Ureter (tissue), 1 donor: ENCODE measurements at places on chromosomes 11 and 22. TPM values are rescaled to one million over a fixed set of nuclear protein-coding genes. Genes with fewer than 3 reads are reported as not detected.

HBD gene
- 0.75 TPM for total RNA-seq

CASTOR1 gene
- total RNA-seq, result 17.5 TPM

SCN3B gene
- total RNA-seq, result 2.1 TPM

MPEG1 gene
- total RNA-seq, result 9.4 TPM

CSNK2A3 gene
- 2.1 TPM for total RNA-seq

CALCA gene
- total RNA-seq, result not detected

FOLR1 gene
- 1.7 TPM for total RNA-seq

GAL gene
- 0.65 TPM for total RNA-seq

SMARCB1 gene
- 74.0 TPM for total RNA-seq

NEAT1 gene
- 1,155 TPM for total RNA-seq

IL17RA gene
- 15.4 TPM for total RNA-seq

- no peak for DNase-seq
These were observed 587.1 kb downstream of the SOX6 start for GRCh38 chr11:15769203-15769602.

DNA sequence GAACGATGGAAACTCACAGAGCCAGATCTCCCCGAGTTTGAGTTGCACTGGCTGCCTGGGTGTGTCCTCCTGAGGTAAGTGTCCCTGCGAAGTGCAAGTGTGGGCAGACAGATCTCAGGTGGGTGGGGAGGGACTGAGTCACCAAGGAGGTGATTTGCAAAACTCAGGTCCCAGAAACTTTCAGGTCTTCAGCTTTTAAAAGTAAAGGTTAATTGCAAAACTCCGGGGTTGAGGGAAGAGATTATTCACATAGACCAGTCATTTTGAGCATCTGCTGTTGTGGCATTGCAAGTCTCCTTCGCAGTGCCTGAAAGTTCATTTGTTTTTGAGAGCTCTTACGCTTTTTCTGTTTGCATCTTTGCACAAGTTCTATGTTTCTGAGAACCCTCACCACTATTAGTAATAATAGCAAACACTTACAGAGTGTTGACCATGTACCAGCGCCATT lies 7.1 kb downstream of the CD44 start:
- DNase-seq, result no peak

GRCh38 chr11:60084631-60085273 lies 3.7 kb upstream of the MS4A2 start:
- DNase-seq, result peak; percentile 46

GRCh38 chr11:15640318-15640717 lies 525.6 kb downstream of the INSC start:
- DNase-seq, result no peak

DNA sequence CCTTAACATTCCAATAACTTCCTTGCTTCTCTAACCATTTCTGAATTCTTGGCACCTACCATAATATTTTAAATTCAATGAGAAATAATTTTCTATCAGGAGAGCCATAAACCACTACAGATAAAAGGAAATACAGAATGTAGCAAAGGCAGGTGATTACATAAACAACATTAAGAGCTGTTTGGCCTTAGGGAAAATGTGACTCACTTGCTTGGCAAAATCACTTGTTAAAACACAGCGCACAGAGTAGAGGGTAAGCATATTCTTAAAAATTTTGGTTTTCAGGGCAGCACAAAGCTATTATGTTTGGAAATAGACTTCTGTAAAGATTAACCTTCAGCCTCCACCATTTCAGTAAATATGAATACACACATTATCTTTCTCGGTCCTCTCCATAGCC lies 26.4 kb downstream of the IZUMO1R start:
- no peak for DNase-seq

DNA sequence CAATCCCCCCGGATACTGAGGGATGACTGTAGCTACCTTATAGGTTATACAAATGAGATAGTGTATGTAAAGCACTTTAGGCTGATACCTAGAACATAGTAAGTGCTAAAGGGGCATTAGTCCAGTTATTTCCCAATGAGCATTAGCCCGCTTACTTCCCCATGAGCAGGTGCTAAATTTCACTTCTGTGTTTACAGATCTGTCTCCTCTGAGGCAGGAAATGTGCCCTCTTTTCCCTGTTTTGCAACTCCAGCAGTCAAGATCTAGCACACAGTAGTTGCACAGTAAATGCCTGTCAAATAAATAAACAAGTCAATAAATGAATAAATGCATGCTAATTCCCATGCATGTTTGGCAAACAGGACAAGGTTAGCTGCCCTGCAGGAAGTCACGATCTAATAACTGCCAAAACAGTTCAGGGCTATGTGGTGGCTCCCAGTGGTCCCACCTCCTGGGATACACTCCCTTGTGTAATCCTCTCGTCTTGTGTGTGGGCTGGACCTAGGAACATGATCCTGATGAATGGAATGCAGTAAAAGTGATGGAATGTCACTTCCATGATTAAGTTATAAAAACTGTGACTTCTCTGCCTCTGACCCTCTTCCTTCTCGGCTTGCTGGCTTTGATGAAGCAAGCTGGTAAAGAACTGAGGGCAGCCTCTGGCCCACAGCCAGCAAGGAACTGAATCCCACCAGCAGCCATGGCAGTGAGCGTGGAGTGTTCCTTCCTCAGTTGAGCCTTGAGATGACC lies 459.0 kb downstream of the SOX6 start:
- DNase-seq, result no peak

- no peak for DNase-seq
These were observed 14.5 kb downstream of the MAP6 start for GRCh38 chr11:75654314-75654713.

DNA sequence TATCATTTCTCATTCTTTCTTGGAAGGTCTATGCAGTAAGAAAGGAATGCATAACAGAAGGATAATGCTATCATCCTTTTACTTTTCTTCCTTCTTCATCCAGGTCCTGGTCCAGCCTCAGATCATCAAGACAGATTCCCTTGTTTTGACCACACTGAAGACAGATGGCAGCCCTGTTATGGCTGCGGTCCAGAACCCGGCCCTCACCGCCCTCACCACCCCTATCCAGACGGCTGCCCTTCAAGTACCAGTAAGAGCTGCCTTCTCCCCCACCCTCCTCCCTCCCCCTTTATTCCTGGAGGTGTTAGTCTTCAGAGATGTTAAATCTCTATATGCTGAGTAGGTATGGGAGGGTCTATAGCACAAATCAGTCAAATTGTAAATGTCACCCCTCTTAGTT lies 37.9 kb downstream of the SREBF2 start:
- no peak for DNase-seq

DNA sequence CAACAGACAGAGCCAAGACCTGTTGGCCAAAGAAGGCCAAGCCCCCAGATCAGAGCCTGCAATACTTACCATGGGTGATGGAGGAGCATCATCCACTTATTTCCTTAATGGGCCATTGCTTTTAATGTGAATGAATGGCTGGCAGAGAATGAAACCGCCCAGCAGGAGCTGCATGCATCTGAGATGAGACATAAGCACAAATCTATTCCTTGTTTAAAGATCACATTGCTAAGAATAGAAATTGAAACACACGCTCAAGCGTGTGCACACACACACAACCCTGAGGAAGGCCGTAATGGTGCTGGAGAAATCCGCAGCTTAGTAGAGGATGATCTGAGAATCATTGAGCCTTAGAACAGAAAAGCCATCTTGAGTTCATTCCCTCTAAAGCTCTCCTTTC lies 5.3 kb upstream of the RRAS2 start:
- no peak for DNase-seq

DNA sequence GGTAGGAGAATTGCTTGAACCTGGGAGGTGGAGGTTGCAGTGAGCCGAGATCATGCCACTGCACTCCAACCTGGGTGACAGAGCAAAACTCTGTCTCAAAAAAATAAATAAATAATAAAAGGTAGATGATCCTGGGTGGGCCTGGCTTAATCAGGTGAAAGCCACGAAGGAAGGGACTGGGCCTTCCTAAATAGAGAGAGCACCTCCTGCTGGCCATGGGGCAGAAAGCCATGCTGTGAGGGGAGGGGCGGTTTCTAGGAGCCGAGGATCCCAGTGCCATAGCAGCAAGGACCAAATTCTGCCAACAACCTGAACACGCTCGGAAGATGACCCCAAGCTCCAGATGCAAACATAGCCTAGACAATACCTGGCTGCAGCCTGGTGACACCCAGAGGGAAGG lies 24.5 kb upstream of the DGKZ start:
- no peak for DNase-seq

- DNase-seq, result no peak
These were observed 353.2 kb upstream of the TENM4 start for GRCh38 chr11:79794057-79794456.

DNA sequence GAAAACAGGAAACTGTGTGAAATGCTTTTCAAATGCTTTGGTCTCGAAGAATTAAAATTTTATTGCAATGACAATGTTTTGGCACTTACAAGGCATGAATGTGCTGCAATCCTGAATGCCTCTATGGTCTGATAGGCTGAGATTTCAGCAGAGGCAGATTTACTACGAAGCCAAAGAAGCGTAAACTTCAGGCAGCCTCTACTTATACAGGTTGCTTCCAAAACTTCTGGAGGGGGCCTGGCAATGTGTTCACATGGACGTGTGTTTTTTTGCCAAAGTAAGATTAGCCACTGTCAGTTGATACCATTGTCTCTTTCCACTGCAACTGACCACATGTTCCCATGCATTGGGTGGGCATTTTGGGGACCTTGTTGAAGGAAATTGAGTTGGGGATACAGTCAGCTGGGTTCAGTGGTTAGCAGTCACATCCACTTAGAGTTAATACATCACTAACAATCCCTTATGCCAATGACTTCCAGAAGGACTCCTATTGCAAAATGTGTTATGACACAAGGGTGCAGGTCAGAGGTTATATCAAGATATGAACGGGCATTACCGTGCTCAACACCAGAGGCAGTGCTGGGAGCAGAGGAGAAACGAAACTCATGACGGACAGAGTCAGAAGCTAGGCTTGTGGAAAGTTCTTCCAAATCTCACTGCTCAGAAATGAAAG lies 48.8 kb downstream of the ABTB2 start:
- DNase-seq, result no peak

DNA sequence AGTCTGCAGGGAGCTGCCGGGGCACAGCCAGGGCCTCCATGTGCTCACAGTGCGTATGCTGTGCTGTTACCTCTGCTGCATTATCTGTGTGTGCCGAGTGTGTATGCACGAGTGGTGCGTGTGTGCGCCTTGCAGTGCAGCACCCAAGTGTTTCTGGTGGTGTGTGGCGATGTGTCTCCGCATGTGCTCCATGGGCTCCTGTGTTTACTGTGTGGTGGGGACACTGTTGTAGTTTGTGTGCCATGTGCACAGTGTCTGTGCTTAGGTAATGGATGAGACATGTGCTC lies 31.4 kb downstream of the KCNC1 start:
- DNase-seq, result no peak

DNA sequence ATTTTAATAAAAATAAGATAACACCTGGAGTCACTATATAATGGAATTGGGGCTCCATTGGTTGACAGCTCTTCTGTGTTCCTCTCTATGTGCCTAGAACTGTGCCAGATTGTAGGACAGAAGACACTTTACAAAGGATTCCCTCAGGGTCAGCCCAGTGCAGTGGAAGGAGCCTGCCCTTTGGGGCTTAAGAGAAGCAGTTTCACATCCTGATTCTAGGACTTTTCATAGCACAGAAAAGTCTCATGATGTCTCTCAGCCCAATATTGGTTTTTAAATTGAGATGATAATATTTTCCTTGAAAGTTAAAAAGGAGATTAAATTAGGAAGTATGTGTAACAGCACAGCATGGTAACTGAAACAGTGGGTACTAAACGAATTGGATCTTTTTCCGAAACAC lies 7.1 kb downstream of the PLAAT4 start:
- DNase-seq, result no peak

- no peak for DNase-seq
These were observed 5.7 kb downstream of the SYT13 start for GRCh38 chr11:45280449-45280848.

GRCh38 chr22:43391306-43391705 lies 20.5 kb upstream of the MPPED1 start:
- DNase-seq, result no peak

DNA sequence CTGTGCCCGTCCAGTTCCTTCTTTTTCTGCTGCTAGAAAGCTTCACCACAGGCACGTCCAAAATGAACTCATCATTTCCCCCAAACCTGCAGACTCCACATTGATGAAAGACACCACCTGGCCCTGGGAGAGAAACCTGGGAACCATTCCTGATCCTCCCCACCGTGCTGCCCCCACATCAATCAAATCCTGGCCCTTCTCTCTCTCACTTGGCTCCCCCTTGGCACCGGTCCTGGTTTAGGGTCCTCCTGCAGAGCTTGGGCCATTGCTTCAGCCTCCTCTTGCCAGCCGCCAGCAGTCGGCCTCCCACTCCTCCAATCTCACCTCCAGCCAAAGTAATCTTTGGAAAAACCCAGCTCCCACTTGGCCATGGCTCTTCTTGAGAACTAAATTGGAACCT lies 38.5 kb downstream of the RIBC2 start:
- no peak for DNase-seq

DNA sequence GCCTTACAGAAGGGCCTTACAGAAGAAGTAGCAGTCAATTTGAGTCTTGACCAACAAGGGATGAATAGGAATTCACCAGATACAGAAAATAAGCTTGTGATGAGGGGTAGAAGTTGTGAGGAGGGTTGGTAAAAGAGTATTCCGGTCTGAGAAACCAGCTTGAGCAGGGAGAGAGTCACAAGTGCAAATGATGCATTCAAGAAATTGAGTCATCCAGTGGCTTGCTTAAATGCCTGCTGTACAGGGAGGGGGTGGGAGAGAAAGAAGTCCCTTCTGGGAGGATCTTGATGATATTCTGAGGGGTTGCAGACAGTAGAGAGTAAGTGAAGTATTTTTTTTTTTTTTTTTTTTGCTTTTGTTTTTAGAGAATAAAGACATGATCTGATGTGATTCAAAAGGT lies 9.2 kb downstream of the CCKBR start:
- no peak for DNase-seq

GRCh38 chr11:81192516-81192915 lies 1541.1 kb downstream of the FAM181B start:
- no peak for DNase-seq

DNA sequence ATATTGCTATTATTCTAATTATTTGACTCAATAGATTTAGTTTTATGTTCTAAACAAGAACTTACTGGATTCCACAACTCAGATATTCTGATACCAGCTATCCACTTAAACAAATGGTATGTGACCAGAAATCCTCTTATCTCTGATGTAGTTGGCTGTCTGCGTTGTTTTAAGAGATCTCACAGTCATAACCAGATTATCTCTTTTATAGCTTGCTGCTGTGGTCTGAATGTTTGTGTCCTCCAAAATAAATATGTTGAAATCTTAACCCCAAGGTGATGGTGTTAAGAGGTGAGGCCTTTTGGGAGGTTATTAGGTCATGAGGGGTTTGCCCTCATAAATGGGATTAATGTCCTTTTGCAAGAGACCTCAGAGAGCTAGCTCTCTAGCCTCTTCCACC lies 12.7 kb downstream of the ANKRD42 start:
- no peak for DNase-seq

GRCh38 chr11:47257517-47258316 lies at the start of gene NR1H3:
TSS of gene NR1H3 (plus strand) at chr11:47257996. CDS start at chr11:47259217, 1,221 bp downstream.
- peak; percentile 85 for DNase-seq
